ENCODE measurements at places on chromosomes 2 and 18. TPM values are rescaled to one million over a fixed set of nuclear protein-coding genes. Genes with fewer than 3 reads are reported as not detected.

GRCh38 chr2:145114726-145115125 is 594.8 kb upstream of the ZEB2 start:
- DNase-seq, result no peak

GRCh38 chr2:169743549-169743948 is 9.9 kb downstream of the KLHL23 start:
- no peak for DNase-seq

DNA sequence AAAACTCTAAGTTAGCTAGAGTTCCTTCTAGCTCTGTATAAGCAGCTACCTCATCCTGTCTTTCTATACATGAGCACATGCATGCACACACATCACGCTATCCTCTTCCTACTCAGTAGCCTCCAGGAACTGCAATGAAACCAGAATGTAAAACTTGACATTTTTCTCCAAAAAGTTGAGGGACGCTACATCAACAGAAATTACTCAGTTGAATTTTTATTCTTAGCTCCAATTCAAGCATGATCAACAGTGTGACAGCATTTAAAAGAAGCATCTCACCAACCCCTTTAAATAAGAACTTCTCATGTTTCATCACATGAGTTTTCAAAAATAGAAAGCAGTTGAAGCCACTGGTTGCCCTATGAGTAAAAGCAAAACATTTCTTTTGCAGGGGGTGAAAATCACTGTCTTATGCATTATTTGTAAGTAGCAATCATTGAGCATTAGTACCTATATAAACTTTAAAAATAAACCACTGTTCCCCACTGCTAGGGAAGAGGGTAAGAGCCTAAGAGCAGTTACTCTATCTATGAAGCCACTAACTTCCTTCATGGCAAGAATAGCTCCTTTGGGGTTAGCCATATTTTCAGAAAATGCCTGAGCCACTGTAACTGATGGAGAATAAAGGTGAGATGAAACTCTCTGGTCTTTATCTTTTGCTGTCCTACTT is 77.9 kb upstream of the ARL5A start:
- DNase-seq, result no peak

GRCh38 chr2:131093006-131093695 is at the start of gene FAM168B:
Gene FAM168B, minus strand, starts transcription at chr2:131093460. Its CDS starts 10,814 bp downstream, at chr2:131082646.
- DNase-seq, result peak; percentile 88

- no peak for DNase-seq
Observed at GRCh38 chr2:62409442-62409841, 96.6 kb downstream of the TMEM17 start.

DNA sequence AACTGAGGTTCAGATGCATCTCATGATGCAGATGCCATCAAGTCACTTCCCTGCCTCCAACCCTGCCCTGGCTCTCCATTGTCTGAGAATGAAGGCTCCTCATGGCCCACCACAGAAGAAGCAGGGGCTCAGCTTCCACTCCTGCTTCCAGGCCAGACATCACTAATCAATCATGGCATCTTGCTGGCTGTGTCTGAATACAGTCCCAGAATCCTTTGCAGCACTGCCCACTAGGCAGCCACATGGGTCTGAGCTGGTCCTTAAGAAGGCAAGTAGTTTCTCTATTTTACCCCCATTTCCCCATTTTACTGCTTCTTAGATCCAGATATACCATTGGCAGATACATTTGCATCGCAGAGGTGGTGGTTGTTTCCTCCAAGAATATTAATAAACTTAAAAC is 7.3 kb downstream of the ASPRV1 start:
- DNase-seq, result no peak

GRCh38 chr2:221962186-221962585 is 336.6 kb downstream of the PAX3 start:
- DNase-seq, result no peak

DNA sequence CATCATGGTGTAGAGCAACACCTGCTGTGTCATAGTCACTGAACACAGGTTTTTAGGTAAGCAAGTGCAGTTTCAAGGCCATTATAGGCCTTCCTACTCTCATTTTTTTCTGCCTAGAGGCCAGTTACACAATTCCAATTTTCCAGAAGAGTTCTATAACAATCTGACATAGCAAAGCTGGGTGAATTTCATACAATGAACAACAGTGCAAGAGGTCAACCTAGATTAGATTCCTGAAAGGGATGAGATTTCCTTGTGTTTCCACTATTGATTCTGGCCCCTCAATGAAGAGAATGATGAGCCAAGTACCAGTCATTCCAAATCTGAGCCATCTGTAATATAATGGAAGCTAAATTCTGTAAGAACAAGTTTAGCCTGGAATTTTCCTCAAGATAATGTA is 15.3 kb upstream of the CD28 start:
- DNase-seq, result no peak

DNA sequence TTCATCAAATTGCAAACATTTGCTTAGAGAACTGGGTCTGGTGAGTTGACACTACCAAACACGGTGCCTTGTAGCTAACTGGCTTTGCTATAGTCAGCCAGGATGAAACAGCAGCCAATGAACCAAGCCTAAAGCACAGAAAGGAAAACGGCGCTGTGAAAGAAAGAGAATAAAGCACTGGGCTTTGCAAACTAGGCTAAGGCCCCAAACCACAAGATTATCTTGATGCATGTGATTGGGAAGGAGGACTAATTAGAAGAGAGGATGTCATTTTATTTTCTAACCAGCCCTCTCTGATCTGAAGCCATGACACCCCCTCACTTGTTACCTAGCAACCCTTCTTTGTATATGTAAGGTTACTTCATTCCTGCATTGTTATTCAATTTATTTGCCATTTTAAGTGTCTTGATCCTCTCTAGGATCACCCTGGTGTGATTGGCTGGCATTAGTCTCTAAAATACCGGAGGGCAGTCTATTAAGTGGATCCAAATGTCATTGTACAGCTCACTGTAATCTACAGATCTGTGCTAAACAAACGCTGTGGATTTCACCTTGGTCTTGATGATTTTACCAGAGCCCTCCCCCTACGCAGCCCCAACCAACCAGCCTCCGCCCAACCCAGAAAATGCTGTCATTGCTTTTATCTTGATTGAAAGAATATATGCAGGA is 395.4 kb upstream of the ACVR2A start:
- DNase-seq, result peak; percentile 20

DNA sequence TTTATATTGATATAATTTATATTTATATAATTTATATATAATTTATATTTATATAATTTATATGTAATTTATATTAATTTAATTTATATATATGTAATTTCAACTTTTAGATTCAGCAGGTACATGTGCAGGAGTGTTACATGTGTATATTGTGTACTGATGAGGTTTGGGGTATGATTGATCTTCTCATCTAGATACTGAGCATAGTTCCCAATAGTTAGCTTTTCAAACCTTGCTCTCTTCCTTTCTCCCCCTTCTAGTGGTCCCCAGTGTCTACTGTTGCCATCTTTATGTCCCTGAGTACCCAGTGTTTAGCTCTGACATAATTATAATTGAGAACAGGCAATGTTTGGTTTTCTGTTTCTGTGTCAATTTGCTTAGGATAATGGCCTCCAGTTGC is 1335.3 kb upstream of the CDH2 start:
- DNase-seq, result no peak

- peak; percentile 3 for DNase-seq
Observed at GRCh38 chr2:24402242-24403097, 42.1 kb upstream of the ITSN2 start.

GRCh38 chr2:222264791-222265320 is 33.9 kb downstream of the PAX3 start:
- DNase-seq, result no peak

- peak; percentile 47 for DNase-seq
Observed at GRCh38 chr2:200585730-200586643, at the start of gene AOX1. Gene AOX1, plus strand, starts transcription at chr2:200586014. Its CDS starts 95 bp downstream, at chr2:200586109.

GRCh38 chr2:158726911-158727592 is 68.1 kb upstream of the DAPL1 start:
- DNase-seq, result no peak

- peak; percentile 38 for DNase-seq
Observed at GRCh38 chr2:9423922-9424272, 443 bp downstream of the CPSF3 start.

DNA sequence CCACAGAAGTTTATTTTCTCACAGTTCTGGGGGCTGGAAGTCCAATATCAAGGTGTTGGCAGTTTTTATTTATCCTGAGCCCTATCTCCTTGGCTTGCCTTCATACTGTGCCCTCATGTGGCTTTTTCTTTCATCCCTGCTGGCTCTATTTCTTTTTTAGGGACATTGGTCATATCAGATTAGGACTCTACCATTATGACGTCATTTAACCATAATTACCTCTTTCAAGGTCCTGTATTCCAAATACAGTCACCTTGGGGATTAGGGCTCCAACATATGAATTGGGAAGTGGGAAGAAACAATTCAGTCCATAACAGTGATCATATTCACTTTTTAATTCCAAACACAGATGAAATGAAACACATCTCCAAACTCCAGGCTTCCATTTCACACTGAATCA is 286.0 kb downstream of the SUCLG1 start:
- DNase-seq, result no peak

- no peak for DNase-seq
Observed at GRCh38 chr18:29436459-29436858, 1259.5 kb upstream of the CDH2 start.

GRCh38 chr2:104786821-104787220 is 67.1 kb upstream of the POU3F3 start:
- no peak for DNase-seq

DNA sequence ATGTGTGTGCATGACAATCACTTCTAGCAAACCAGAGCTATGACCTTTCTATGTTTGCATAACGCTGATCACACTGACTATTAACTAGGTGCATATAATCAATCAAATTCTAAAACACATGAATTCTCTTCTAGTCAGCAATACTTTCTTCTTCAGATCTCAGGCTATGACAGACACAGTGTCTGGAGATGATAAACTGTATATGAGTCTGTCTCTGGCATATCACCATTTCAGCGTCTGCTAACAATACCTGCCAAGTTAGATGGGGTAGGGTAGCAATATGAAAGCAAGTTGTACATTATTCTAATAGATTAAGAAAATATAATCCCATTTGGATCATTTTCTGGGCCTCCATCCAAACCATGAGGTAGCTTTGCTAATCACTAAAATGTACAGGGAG is 354.2 kb upstream of the EPHA4 start:
- no peak for DNase-seq

DNA sequence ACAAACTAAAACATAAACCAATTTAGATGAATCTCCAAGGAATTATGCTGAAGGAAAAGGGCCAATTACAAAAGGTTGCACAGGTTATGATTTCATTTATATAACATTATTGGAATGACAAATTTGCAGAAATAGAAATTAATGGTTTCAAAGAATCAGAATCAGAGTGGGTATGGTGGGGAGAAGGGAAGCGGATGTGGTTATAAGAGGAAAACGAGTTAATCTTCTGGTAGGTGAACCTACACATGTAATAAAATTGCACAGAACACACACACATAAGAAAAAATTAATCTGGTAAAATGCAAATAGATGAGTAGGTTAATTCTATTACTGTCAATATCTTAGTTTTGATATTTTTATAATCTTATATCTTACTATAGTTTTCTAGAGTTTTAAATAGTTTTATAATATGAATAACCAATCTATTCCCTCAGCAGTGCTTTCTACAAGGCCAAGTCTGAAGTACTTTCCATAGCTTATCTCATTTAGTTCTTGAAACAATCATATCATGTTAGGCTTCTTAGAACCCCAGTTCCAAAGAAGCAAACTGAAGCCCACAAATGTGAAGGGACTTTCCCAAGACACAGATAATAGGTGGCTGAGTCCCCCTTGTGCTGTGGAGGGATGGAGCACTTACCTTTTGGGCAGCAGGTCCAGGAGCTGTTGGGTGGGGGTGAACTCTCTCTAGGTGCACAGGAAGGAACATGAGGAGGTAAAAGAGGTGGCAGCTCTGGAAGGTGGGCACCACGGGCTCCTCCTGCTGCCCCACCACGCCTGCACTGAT is 31.5 kb downstream of the ZNF519 start:
- DNase-seq, result no peak

GRCh38 chr18:7358989-7359726 is 128.3 kb downstream of the LRRC30 start:
- DNase-seq, result no peak

DNA sequence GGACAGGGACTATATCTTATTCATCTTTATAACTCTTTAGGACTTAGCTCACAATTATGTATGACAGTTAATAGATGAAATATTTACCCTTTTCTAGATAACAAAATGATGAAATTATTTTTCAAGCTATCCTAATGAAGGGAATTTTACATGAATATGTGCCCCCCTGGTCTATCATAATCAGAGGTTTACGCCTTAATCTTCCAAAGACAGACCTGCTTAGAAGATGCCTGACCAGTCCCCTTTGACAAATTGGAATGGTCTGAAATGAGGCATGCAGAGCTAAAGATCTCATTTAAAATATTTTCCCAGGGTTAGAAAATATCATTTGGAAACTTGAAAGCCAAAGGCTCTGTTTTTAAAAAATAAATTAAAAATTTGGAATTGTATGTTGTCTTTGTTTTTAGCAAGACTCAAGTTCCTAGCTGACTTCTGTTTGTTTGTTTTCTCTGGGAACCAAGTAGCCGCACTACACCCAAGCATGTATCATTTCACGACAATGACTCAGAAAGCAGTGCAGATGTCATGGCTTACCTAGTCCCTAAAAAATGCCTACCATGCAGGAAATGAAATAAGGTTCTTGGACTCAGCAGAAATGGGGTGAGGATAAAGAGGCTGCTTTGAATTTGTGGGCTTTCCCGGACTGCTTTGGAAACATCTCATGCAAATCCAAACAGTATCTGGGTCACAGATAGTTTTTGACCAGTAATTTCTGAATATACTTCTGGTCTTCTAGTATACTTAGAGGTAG is 162.1 kb downstream of the ZEB2 start:
- DNase-seq, result peak; percentile 95

DNA sequence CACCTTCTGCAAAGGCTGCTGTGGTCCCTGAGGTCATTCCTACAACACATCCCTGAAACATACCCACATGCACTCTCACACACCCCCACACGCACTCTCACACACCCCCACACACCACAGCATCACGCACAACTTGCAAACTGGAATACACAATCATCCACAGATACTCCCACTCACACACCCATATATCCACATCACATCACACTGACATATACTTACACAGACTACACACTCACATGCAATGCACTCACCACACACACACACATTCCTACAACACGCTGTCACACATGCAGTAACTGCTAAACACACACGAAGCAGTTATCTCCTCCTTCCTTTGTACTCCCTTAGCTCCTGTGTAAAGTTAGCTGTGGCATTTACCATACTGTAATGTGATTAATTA is 57.1 kb upstream of the PKDCC start:
- DNase-seq, result peak; percentile 82

DNA sequence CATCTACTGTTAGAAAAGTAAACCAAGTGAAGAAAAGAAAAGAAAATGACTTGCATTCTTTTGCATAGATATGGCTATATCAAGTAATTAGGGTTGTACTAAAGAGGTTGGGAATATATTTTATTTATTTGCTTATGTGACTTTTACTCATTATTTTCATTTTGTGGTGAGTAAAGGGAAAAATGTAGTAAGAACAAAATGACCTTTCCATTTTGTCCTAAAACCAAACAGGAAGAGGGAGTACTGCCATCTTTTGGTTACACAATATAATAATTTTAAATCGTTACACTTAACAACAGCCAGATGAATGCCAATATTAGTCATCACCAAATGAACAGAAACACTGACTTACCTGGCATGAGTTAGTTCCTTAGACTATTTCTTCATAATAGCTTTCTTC is 47.3 kb upstream of the NDUFV2 start:
- DNase-seq, result peak; percentile 90

Gene IL1R1
- total RNA-seq, result 110 TPM

Gene OSGEPL1
- total RNA-seq, result 6.9 TPM

Gene C2orf66
- total RNA-seq, result 0.26 TPM

Gene FEV
- total RNA-seq, result not detected

Gene GAD1
- total RNA-seq, result 0.26 TPM

Gene AMER3
- total RNA-seq, result not detected

Gene CDCA7
- total RNA-seq, result 1.3 TPM

Gene TLX2
- total RNA-seq, result not detected

Gene ACSL3
- total RNA-seq, result 377 TPM
